ENCODE measurements at places on chromosomes 11 and 22.

GRCh38 chr11:92443199-92443598 lies 218.6 kb downstream of the FAT3 start:
- no peak for DNase-seq

DNA sequence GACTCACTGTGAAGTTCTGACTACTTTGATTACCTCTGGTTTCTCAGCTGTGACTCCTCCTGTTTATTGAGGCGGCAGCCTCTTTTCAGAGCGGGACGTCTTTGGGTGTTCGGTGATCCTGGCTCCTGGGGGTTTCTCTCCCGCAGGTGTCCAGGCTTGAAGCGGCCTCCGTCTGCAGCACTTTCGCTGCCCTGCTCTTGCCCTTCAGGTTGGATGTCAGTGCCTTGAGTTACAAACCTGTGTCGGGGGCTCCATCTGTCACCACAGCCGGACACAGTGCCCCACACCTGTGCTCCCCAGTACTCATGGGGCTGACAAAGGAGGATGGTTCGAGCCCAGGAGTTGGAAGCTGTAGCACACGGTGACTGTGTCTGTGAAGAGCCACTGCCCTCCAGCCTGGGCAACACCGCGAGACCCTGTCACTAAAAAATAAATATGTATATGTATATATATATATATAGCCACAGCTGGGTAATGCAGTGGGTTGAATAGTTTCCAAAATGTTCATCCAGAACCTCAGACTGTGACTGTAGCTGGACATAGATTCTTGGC lies 104.1 kb downstream of the BRD1 start:
- no peak for DNase-seq

DNA sequence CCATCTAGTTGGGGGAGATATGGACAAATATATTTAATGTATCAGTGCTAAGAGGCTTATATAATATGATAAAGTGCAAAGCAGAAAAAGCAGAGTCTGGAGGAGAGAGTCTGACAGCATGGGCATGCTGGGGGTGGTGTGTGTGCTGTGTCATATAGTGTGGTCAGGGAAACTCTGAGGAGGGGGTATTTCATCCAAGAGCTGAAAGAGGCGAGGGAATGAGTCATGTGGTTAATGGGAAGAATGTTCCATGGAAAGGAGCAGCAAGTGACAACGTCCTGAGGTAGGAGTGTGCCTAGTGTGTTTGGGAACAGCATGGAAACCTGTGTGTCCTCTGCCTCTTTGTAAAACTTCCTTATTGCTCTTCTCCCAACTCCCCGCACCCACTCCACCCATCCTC lies 38.0 kb downstream of the EIF3F start:
- DNase-seq = no peak

DNA sequence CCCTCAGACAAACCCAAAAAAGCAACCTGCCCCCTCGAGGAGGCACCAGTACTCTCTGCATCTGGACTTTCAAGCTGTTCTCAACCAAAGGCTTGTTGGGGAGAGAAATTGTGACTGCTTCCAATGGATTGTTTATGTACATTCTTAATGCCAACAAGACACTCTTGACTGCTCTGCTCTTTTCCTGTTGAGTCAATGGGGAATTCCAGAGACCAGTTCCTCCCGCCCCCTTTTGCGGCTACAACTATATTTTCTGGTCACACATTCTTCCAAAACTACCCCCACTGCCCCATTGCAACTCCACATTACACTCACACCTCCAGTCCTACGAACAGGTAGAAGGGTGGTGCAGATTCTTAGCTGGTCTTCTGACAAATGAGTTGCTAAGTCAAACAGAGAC lies 187.0 kb downstream of the DSCAML1 start:
- peak; percentile 11 for DNase-seq

DNA sequence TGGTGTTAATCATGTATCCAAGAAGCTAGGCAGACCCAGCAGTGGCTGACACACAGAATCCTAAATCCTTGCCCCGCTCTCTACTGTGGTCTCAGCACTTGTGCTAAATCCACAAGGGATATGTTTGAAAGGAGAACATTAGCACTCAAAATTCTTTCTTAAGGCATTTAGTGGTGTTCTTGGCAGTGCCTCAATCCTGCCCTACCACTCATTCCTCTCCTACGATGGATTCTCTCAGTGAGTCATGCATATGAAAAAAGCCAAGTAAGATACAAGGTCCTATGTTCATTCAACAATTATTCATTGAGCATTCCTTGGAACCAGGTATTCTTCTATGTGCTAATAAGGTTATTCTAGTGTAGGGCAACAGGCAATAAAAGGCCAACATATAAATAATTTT lies 31.2 kb downstream of the RRP8 start:
- DNase-seq = peak; percentile 54

- no peak for DNase-seq
These were observed 184.9 kb downstream of the SBF2 start for GRCh38 chr11:10108915-10109680.

DNA sequence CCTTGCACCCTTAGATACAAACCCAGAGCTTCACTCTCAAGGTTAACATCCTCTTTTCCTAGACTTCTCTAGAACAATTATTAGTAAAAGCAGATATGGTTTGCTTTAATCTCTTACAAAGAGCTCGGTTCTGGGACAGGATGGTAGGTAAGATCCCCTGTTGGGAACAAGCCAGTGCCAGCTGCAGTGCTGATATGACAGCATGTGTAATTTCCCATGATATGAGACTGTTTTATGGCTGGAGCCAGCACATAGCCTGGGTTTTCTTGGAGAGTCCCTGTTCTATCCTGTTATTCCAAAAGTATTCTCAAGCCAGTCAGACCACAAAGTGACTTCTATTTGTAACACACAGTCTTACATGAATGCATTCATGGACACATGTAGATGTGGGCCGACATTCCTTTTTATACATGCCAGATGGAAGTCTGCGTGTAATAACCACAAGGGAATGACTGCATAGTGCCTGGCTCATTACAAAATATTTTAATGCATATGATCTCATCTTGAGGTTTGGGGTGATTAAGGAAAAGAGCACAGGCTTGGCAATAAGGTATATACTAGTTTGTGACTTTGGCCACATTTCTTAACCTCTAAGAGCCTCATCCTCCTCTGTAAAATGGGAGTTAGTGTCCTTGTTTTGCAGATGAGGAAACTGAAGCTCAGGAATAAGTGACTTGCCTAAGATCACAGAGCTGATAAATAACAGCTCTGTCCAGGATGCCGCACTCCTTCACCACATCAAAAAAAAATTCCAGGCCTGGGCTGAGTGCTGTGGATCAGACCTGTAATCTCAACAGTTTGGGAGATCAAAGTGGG lies 21.8 kb downstream of the CLMP start:
- peak; percentile 45 for DNase-seq

DNA sequence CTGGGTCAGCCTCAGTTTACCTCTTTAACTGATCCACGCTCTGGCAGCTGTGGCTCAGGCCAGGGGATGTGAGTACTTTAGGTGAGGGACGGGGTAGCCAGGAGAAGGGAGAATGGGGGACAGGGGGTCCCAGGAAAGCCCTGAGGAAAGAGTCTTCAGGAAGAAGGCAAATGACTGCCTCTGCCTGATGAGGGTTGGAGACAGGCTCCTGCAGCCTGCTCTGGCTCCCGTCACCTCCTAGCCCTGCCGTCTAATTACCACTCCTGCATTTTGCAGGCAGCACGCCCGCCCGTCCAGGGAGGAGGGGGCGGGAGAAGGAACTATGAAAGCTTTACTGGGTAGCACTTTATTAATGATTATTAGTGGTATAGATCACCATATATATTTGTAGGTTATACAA lies 116.6 kb downstream of the CEP164 start:
- no peak for DNase-seq

Data from H54 (cell line).